Activated T-cell treated with anti-CD3 and anti-CD28 coated beads for 1 hour (primary cell): ENCODE measurements at places on chromosomes 7 and 10.

GRCh38 chr7:732094-732541 lies 5.0 kb upstream of the PRKAR1B start:
- DNase-seq, result peak; percentile 12

DNA sequence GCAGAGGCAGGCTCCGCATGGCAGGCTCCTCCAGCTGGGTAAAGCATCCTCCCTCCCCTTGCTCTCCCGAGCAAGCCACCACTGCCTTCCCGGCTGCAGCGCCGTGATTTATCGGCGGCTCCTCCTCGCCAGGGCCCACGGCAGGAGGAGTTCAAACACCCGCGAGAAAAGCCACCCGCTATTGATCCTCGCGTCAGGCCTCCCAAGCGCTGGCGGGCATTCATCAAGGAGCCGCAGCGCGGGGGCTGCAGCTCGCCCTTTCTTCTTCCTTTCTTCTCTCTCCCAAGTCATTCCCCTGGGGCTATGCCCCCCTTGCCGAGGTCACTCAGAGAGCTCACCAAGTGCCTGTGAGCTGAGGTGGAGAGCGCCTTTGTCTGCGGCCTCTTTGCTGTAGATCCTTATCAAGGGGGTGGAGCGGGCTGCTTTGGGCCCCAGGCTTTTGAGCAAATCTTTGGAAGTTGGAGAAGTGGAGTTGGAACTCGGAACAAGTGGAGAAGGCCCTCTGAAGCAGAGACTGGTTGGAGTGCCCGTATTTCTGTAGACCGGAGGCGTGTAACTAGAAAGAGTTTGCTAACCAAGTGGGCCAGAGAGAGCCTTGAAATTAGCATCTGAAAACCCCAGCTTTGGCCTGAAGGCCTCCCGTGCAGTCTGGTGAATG lies 107.2 kb upstream of the PPIF start:
- DNase-seq, result no peak

GRCh38 chr10:22560096-22560912 lies 154.1 kb downstream of the PIP4K2A start:
- no peak for DNase-seq

GRCh38 chr7:55992346-55992745 lies 28.0 kb downstream of the NIPSNAP2 start:
- DNase-seq, result no peak

- DNase-seq, result no peak
These were observed 219.8 kb downstream of the DNAJB9 start for GRCh38 chr7:108789451-108789850.

DNA sequence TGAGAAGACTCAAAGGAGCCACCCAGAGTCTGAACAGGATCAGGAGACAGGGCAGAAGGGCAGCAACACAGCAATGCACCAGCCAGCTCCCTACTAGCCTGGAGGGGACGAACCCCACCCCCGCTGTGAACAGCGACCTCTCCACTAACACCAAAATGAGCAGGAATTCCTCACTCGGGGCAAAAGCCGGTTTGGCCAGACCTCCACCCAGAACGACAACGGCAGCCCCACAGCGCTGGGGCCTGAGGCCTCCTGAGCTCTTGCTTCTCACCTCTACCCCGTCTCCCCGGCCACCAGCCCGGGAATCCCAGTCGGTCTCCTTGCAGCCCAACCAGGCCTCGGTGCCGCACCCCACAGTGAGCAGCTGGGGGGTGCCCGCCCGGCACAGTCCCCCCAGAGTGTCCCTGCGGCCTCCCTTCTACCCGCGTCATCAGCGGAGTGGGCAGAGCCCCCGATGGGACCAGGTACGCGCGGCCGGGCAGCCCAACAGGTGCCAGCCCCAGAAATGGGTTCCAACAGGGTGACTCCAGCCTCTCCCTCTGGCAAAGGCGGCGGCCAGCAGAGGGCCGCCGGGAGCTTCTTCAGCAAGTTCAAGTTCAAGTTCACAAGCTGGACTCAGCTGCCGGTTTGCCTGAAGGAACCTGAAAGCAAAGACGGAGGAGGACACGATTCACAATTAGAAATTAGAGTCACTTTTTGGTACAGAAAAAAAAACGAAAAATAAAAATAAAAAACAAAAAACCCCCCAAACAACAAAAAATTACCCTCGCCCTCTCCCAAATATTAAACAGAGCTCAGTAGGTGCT lies 129.0 kb downstream of the MARCHF5 start:
- no peak for DNase-seq

DNA sequence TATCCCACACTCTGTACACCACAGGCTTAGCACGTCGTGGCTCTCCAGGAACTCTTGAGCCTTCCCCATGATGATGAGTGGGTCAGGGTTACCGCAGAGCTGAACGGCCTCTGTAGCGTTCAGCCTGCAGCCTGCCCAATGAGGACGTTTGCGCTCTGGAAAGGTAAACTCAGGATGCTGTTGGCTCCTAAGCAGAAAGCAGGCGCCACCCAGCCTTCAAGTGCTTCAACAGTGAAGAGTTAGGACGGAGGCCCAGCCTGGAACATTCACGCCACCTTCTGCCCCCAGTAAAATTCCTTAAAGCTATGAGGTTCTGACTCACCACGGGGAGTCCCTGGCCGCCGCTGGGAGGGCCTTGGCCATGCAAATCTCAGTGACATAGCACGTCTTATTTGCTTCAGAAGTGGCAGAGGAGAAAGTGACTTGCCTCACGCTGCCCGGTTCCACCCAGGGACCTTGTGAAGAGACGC lies 161.5 kb upstream of the SH2B2 start:
- DNase-seq, result no peak

DNA sequence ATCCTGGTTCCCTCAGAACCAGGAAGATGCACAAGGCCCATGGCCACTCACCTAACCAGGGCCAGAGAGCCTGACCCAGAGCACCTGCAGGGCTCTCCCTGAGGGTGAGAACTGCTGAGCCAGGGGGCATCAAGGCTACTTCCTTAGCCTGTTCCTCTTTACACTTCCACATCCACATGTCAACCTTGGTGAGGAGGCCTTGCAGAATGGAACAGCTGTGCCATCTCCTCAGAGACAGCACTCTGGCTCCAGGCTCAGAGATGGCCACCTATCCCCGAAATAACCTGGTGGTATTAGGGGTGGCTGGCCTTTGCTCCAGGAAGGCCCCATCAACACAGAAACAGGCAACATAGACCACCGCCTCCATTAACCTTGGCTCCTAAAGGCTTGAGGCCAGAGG lies 473.0 kb downstream of the RPS24 start:
- no peak for DNase-seq

DNA sequence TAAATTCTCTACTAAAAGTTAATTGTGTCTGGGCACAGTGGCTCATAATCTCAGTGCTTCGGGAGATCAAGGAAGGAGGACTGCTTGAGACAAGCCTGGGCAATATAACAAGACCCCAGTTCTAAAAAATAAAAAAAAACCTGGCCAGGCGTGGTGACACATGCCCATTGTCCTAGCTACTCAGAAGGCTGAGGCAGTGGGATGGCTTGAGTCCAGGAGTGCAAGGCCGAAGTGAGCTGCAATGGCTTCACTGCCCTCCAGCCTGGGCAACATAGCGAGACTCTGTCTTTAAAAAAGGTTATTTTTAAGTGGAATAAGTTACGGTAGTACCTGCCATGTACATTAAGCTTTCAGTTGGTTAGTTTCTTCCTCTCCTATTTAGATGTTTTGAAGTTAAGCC lies 28.9 kb downstream of the CDK14 start:
- DNase-seq, result no peak

DNA sequence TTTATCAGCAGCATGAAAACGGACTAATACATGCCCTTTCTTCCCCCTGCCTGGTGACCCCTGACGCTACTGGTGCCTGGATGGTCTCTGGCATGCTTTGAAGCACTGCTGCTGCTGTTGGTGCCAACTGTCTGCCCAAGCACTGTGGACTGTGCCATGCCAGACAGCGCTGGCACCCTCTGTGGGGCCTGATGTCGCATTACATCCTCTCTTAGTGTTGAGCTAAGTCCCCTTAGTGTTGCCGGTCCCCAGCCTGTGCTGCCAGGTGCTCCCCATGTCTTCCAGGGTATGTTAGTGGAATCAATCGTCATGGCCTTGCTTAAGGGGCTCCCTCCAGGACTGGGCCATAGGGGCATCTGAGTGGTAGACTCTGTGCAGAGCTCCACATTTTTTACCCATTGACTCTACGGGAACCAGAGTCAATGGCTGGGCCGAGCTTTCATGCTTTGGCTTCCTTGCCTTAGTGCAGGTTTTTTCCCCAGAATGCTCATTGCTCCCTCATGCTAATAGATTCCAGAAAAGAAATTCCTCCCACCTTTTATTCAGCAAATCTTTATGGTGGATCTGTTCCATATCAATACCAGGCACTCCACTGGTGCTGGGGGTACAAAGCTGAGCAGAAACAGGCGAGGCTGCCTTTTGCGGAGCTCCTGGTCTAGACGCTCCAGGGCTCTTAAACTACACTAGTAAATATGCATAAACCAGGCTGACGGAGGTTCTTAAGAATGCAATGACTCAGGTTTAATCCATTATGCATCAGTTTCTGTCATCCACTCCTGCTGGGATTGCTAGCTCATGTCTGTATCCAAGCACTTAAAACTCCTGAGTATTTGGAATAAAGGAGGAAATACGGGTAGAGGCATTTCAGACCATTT lies 21.8 kb upstream of the MRC1 start:
- no peak for DNase-seq

GRCh38 chr7:155918720-155919390 lies 106.6 kb upstream of the SHH start:
- DNase-seq, result no peak

GRCh38 chr10:10056961-10057360 lies 960.7 kb upstream of the CELF2 start:
- DNase-seq, result no peak
